NCI-H524 treated with DMSO at 0.1 percent for 48 hours (cell line): ENCODE measurements at places on chromosomes 2 and 18.

- DNase-seq, result no peak
Measured at GRCh38 chr2:231931481-231931915, 5.3 kb upstream of the NPPC start.

GRCh38 chr2:42192652-42193566 is 23.8 kb downstream of the EML4 start:
- no peak for DNase-seq

DNA sequence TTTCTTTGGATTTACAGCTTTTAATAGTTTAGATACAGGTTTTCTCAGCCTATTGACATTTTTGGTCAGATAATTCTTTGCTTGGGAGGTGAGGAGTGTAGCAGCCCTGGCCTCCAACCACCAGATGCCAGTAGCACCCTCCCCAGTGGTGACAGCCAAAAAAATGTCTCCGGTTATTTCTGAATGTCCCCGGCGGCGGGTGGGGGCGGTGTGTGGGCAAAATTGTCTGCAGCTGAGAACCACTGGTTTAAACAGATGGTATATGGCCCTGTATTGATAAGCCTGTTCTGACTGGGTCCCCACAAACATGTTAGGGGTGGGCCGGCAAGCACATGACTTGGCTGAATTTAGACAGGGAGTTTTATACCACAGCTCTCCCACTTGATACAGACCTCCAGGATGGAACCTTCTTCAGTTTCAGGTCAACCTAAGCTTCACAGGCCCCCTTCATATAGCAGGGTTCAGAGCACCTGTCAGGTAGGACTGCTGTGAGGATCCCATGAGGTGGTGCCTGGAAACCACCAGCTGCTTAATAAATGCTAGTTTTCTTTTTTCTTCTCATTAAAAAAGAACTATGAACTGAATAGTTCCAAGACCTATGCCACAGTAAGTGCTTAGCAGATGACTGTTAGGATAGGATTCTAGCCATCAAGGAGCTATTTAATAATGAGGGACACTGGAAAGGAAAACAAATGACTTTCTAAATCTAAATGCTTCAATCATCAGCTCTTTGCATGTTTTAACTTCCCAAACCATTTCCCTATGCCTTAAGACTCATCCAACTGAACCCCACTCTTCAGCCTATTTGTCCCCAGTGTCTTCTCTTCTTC is 18.1 kb downstream of the LPIN2 start:
- DNase-seq, result peak; percentile 1

DNA sequence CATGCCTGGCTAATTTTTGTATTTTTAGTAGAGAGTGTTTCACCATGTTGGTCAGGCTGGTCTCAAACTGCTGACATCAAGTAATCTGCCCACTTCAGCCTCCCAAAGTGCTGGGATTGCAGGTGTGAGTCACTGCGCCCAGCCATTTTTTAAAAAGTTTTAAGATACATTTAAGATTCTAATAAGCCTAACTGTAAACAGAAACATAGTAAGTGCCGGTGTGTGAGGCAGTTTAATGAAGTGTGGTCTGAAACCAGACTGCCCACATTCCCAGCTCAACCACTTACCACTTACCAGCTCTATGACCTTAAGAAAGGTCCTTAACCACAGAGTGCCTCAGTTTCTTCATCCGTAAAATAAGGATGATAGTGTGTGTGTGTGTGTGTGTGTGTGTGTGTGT is 42.4 kb downstream of the TMEM237 start:
- DNase-seq, result no peak

- DNase-seq, result no peak
Measured at GRCh38 chr2:15272942-15273341, 288.2 kb downstream of the NBAS start.

DNA sequence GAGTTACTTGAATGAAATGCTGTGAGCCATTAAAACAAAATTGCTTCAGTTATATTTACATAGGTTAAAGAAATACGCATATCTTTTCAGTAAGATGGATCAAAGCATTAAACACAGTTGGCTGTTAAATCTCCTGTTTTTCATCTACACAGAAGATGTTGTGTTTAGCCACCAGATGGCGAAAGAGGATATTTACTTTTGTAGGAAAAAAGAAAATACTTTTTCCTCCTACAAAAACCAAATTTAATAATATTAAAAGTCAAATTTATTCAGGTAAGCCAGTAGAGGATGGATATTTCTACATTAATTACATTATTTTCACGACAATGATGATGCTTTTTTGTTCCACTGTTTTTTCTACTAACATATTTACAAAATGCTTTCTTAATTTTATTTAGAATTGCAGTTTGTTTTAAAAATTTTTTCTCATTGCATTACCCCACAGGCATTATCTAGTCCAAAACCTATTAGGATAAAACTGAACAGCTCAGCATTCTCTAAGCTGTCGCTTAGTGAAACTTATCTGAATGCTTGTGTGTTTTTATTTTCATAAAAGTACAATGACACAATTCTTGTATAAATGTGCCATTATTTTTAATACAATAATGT is 173.7 kb downstream of the ASXL3 start:
- DNase-seq, result no peak

DNA sequence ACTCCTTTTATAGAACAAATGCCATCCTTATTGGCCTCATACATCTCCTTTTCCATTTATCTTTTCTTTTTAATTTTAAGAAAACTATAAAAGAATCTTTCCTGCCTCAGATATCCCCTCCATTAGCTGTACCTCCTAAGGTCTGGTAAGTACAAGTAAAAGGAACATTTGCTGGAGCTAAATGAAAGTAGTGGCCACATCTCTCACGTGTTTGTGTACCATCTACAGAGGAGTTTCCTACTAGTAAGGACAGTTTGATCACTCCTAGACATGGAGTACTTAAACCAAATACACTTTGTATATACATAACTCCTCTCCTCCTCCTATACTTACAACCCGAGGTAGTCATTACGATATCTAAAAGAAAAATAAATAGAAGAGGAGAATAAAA is 504.8 kb downstream of the LRRTM4 start:
- no peak for DNase-seq

- no peak for DNase-seq
Measured at GRCh38 chr18:63430526-63430925, 8.2 kb upstream of the VPS4B start.

GRCh38 chr2:240136671-240137292 is 677 bp upstream of the COPS9 start:
- DNase-seq, result no peak

GRCh38 chr2:219278655-219279150 is 463 bp upstream of the DNAJB2 start:
- DNase-seq, result no peak

- no peak for DNase-seq
Measured at GRCh38 chr2:191866675-191867506, 20.0 kb upstream of the CAVIN2 start.

DNA sequence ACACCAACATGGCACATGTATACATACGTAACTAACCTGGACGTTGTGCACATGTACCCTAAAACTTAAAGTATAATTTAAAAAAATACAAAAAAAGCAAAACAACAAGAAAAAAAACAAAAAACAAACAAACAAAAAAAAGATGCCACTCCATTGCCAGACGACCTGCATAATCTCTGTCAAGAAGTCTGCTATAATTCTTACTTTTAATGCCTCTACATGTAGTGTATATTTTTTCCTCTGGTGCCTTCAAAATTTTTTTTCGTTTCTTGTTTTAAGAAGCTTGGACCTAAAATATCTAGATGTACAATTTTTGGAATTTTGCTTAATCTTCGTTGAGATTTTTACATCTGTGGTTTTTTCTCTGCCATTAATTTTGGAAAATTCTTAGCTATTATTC is 235.6 kb upstream of the ZNF521 start:
- no peak for DNase-seq

- no peak for DNase-seq
Measured at GRCh38 chr2:24517247-24517646, 26.2 kb downstream of the NCOA1 start.

- no peak for DNase-seq
Measured at GRCh38 chr2:177772529-177772928, 300.0 kb downstream of the PDE11A start.

DNA sequence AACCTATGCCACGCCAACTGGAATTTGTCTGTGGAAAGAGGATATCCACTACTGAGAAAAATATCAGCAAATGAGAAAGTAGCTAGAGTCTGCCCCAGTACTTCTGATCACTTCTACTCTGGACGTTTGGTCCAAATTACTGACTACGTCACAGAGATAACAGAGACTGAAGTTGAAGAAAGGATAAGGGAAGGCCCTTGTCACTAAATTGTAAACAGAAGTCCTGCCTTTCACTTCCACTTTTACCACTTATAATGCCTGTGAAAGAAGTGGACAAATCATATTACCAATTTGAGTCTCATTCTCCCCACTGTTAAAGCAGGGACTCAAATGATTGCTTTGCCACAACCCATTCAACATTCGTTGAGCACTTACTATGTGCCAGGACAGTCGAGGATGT is 173.9 kb upstream of the ERBB4 start:
- DNase-seq, result no peak

DNA sequence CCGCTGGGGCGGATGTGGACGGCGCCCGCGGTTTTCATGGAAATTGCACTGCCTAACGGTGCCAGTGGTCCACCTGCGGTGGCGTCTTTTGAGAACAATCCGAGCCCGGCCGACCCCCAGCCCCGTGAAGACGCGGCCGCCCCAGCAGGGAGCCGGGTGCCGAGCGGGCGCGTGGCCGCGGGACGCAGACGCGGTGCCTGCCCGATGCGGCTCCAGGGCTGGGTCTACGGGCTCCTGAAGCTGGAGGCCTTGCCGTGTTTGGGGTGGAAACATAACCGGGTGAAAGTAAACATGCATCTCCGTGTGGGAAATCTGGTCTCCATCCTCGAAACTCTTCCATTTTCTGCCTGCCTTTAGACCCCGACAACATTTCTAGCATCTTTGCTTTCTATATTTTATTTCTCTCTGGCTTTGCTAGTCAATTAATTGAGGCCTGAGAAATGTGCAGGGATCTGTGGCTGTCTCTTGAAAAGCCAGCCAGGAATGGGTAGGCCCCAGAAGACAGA is 572 bp downstream of the INPP4A start:
- DNase-seq, result no peak

DNA sequence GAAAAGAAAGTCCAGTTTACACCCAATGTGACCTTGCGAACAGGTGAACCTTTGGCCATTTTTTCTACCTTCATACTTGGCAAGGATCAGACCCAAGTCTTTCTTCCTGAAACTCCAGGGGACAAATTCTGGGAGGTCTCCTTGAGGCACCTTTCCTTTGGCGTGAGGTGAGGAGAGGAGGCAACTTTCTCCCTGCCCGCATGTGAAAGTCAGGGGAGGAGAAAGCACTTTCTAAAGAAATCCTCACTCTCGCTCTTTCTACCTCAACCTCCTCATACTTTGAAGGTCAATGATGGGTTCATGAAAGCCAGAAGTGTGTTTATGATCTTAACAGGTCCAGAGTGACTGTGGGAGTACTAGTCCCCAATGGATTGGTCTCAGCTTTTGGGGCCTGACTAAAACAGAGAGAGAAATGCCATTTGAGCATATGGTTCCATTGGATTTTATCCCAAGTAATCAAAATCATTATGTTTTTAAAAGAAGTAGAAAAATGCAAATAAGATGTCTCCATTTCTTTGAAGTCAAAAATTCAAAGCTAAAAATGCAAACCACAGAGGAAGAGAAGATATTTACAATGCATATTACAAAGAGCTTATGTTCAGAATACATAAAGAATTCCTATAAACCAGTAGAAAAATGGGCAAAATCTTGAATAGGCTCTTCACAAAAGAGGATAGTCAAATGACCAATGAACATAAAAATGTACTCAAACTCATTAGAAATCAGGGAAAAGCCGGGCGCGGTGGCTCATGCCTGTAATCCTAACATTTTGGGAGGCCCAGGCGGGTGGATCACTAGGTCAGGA is 15.6 kb upstream of the PPM1B start:
- DNase-seq, result no peak

GRCh38 chr2:109690457-109690821 is 76.3 kb downstream of the SOWAHC start:
- DNase-seq, result no peak

DNA sequence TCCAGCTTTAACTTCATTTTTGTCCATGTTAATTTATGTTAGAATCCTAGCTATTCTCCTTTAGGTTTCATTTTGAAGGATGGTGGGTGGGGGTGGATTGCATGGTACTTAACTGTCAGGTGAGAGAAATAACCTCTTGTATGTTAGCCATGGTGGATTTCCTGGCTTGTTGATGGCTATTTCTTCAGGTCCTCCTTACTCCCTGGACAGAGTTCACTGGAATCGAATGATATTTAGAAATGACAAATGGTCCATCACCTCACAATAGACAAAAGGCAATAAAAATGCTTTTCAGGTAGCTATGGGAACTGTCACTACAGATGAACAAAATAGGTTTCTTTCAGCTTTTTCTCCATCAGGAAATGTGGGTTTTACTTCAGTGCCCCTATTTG is 91.7 kb downstream of the EML6 start:
- no peak for DNase-seq

GRCh38 chr2:173146590-173146989 is 70.9 kb downstream of the MAP3K20 start:
- DNase-seq, result no peak

- no peak for DNase-seq
Measured at GRCh38 chr2:8806885-8807704, 30.3 kb downstream of the KIDINS220 start.

GRCh38 chr2:102313025-102313424 is 1.7 kb downstream of the IL1RL1 start:
- no peak for DNase-seq

DNA sequence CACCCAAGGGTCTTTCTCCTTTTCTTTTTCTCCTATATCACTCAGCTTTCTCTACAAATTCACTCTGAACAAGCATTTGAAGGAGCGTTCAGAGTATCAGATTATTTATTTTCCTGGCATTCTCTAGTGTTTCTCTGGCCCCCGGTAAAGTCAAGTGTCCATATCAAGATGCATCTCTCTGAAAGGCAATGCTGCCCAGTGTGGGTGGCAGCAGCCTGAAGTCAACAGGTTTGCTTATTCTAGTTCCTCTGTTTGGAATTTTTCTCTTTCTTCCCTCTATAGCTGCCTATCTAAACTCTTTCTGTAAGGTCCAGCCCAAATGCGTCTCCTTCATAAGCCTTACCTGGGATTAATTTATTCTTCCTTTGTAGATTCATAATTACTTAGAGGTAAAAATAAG is 526.2 kb upstream of the TNP1 start:
- no peak for DNase-seq

GRCh38 chr2:37507051-37507410 is 162.6 kb downstream of the QPCT start:
- DNase-seq, result no peak

- DNase-seq, result no peak
Measured at GRCh38 chr2:202025816-202026215, 7.8 kb upstream of the FZD7 start.

- no peak for DNase-seq
Measured at GRCh38 chr2:7405861-7406715, 488.9 kb downstream of the RNF144A start.

- DNase-seq, result no peak
Measured at GRCh38 chr2:60095202-60095815, 458.1 kb downstream of the BCL11A start.

GRCh38 chr18:57683470-57683869 is 61.8 kb upstream of the NARS1 start:
- no peak for DNase-seq

DNA sequence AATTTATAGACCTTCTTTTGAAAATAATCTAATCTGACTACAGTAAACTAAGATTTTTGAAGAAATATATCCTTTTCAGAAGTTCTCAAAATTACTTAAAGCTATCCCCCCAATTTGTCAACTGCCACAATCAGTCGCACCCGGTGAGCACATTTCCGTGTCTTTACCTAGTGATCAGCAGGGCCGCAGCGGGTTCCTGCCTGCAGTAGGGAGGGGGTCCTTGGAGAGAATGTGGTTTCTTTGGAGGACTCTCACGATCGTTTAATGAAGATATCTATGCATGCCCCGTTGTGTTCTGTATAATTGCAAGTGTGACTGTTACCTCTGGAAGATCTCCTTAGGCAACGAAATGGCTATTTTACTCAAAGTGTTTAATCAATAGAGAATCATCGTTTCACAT is 251.9 kb upstream of the RAB12 start:
- no peak for DNase-seq
